Left lobe of liver (tissue), 2 donors: ENCODE measurements at places on chromosomes 4 and X.
A peak's percentile ranks its signal among the peaks of the same experiment; 100 is the strongest.

DNA sequence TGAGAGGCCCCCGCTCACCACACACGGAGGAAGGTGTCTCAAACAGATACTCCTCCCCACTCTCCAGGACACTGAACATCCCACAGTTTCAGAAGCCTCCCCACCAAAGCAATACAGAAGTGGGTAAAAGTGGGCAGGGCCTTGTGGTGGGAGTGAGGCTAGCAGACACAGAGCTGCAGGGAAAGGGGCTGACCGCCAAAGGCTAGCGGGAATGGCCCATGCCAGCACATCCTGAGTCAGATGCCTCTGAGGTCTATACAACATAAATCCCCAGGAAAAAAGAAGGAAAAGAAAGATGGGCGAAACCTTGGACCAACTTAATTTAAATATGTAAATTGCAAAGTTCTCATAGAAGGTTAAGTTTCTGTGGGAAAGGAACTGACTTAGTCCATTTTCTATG is 21.9 kb upstream of the ARHGAP10 start:
- DNase-seq, result no peak

- peak; percentile 47 for DNase-seq
Measured at GRCh38 chr4:101790521-101791181, at the start of gene BANK1. Gene BANK1, plus strand, starts transcription at chr4:101790730. Its CDS starts 151 bp downstream, at chr4:101790881.

DNA sequence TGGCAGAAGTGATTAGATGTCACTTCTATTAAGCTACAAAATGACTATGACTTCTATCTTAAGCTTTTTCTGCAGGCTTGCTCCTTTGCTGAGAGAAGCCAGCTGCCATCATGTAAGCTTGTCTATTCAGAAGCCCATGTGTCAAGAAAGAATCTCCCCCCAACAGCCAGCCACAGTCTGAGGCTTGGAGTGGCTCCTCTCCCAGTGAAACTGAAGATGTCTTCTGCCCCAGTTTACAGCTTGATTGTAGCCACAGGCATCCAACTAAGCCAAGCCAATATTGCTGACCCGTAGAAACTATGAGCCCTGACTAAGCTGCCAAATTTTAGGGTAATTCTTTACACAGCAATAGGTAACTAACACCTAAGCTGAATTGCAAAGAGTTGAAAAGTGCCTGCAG is 26.7 kb upstream of the SLC10A7 start:
- DNase-seq, result no peak

DNA sequence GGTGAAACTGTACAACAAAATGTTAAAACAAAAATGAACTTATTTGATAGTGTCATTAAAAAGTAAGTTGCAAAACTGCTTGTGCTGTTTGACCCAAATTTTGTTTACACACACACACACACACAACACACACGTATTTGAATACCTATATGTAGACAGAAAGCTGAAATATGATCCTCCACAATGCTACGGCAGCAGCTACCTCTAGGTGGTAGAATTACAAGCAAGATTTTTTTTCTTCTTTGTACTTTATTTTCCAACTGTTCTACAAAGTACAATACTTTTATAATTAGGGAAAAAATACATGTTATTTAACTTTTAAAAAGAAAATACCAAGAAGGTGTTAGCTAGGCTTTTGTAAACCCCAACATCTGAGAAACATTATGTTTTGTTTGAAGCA is 1.2 kb downstream of the CYTL1 start:
- no peak for DNase-seq

- DNase-seq, result no peak
Measured at GRCh38 chr4:146095091-146095690, 80.3 kb upstream of the LSM6 start.

DNA sequence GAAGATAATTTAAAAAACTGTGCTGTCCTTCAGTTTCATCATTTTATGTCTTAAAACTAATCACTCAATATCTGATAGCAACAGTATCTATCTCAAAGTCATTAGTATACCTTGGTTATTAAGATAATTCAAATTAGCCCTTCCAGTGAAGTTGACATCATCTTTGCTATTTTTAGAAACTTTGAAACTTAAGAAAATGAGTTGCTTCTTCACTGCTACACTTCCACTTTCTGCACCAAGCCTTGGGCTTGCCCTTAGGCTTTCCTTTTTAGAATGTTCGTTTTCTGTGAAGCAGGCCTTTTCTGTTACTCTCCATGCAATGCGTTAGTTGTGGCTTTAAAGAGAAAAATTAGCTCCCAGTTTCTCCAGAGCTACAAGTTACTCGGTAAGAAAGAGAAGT is 4.4 kb upstream of the VAMP7 start:
- DNase-seq, result no peak
